MG63 (cell line): ENCODE measurements at places on chromosomes 2 and 18. TPM values are rescaled to one million over a fixed set of nuclear protein-coding genes. Genes with fewer than 3 reads are reported as not detected.

DNA sequence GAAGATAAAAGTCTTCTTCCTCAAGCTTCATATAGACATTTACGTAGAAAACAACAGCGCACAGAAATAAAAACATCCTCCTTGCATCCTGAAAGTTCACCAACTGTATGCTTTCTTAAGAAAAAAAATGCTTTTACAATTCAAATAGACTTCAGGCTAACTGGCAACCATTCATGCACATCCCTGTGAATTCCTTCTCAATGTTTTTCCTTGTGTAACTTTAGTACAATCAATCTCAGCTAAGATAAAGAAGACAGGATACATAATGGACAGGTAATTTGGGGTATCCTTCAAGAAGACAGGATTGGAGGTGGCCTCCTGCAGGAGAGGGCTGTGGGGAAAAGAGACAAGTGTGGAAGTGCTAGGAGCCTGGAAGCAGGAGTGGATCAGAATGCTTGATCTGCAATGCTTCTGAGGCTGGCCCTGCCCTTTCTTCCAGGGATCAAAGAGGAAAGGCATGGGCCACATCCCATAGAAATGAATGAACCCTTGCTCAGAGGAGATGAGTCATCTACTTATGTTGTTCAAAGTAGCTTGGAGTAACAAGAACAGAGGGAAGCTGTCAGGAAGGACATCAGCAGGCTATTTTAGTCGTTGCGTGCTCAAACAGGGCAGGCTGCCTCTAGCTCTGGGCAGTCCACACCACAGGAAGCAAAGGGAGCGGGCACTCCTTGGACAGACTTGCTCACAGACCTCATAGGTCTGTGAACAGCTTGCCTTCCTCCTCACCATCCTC is 126.6 kb downstream of the TMEM131 start:
- DNase-seq, result peak; percentile 93

- DNase-seq, result no peak
Measured at GRCh38 chr2:2938481-2938880, 439.1 kb downstream of the EIPR1 start.

- DNase-seq, result peak; percentile 18
Measured at GRCh38 chr2:74261204-74261864, 62.9 kb downstream of the MTHFD2 start.

GRCh38 chr2:147826278-147827087 is 18.3 kb upstream of the ACVR2A start:
- DNase-seq, result no peak

DNA sequence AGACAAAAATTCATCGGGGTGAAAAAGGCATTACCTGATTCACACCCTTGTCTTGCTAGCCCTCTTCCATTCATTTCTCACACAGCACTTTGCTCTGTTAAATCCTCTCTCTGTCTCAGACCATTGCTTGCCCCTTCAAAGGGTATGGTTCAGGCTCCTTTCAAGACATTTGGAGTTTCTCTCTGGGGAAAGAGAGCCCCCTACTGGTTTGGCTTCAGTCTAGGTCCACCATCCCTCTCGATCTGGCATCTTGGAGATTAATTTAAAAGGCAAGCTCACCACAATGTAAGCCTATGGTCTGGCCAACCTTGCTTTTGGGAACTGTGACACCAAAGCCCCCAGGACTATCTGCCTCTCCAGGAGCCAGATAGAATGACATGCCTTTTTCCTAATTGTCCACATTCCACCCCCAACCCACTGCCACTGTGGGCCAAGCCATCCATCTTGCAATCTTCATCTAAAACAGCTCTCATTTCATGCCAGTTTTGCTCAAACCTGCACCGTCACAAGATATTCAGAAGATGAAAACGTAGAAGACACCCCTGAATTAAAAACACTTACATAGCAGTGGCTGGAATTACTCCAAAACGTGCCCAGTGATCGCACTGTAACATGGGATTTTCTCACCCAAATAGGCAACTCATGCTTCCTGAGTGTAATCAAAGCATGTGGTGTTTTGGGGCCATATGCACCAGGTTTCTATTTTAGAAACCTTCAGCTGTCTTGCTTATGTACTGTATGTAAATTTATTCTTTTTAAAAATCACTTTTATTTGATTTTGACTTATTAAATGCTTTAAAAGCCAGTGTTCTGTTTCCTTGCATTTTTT is 93.9 kb downstream of the FARSB start:
- DNase-seq, result no peak

- DNase-seq, result no peak
Measured at GRCh38 chr2:190110131-190110530, 47.6 kb upstream of the MSTN start.

- no peak for DNase-seq
Measured at GRCh38 chr18:46891742-46892214, 25.5 kb downstream of the PIAS2 start.

- no peak for DNase-seq
Measured at GRCh38 chr2:3127710-3128109, 249.9 kb downstream of the EIPR1 start.

DNA sequence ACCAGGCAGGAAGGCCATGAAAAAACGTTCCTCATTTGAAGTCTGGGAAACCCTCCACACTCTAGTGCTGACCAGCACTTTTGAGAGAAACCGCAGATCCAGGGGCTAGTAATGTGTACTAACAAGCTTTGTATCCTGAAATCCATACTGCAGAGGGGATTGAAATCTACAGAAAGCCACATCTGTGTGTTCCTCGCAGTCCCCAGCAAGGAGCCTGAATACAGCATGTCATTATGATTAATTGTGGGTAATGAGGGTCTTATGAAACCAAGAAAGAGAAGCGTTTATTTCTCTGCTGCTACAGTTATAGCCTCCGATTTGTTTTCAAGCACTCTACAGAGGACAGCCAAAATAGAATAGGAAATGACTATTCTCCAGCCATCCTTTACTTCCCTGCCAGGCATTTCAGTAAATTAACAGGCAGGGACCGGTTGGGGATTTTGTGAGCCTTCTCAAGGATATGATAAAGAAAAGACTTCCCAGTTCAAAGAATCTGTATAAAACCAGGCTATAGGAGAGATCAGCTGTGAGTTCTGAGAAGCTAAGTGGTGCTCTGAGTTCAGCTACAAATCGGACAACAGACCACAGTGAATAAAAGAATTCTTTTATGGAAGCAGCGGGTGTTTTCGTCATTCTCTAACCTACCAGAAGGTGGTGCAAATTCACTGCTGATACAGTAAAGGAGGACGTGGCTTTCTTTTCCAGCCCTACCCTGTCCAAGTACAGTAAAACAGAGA is 133.4 kb downstream of the INSIG2 start:
- peak; percentile 33 for DNase-seq

The YES1 gene
- total RNA-seq, result 68.5 and 95.9 TPM in 2 replicates

The TPRKB gene
- total RNA-seq, result 48.1 and 60.8 TPM in 2 replicates

The NEURL3 gene
- 1.0 TPM in 1 of 2 replicates, not detected in the other for total RNA-seq

The FEV gene
- not detected in 2 replicates for total RNA-seq
